Urinary bladder (tissue), 4 donors: ENCODE measurements at places on chromosomes 12 and 14. TPM values are rescaled to one million over a fixed set of nuclear protein-coding genes. Genes with fewer than 3 reads are reported as not detected.

Gene HOXC10
- total RNA-seq, result 1.6 TPM

Gene CCDC196
- not detected for total RNA-seq

GRCh38 chr12:509500-509899 lies 49.8 kb downstream of the B4GALNT3 start:
- no peak for DNase-seq

DNA sequence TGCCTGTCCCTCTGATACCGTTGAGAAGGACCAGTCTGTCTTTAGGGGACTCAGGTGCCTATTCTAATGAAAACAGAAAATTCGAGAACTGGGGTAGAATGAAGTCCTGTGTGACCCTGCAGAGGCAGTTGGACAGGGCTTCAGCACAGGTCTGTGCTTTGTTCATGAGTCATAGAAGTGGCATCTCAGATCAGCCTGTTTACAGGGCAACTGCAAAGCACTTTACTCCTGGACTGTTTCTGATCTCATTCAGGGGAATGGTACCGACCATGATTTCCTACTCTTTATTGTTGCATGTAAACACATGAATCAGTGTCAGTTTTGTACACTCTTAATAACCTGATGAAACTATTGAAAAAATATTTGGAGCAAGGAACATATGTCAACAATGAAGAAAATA lies 1517.0 kb downstream of the AACS start:
- DNase-seq, result no peak

- no peak for DNase-seq
Measured at GRCh38 chr14:100975671-100976070, 72.1 kb upstream of the RTL1 start.

DNA sequence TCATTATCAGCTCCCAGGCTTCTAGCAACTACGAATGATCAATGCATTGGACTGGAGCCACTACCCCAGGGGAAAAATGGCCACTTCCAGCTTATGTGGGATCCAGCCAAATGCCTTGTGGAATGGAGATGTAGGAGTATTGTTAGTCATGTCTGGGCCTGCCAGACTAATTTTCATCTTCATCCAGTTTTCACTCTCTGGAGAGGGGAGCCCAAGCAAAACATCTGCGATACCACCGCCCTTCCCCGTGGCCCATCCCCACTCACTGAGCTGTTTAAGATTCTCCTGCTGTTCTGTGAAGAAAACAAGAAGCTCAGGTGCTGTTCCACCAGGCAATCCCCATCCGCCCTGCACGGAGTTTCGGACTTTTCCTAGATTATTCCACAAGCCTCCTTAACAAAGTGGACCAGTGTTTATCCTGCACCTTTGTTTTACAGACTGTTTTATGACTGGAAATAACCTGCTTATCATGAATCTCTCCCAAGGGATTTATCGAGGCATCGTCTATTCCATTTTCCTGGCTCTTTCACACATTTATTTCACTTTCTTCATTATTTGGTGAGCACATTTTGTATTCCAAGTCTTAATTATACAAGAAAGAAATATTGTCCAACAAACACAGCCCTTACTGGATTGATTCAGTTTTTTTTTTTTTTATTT lies 35.5 kb upstream of the MAX start:
- DNase-seq, result no peak

DNA sequence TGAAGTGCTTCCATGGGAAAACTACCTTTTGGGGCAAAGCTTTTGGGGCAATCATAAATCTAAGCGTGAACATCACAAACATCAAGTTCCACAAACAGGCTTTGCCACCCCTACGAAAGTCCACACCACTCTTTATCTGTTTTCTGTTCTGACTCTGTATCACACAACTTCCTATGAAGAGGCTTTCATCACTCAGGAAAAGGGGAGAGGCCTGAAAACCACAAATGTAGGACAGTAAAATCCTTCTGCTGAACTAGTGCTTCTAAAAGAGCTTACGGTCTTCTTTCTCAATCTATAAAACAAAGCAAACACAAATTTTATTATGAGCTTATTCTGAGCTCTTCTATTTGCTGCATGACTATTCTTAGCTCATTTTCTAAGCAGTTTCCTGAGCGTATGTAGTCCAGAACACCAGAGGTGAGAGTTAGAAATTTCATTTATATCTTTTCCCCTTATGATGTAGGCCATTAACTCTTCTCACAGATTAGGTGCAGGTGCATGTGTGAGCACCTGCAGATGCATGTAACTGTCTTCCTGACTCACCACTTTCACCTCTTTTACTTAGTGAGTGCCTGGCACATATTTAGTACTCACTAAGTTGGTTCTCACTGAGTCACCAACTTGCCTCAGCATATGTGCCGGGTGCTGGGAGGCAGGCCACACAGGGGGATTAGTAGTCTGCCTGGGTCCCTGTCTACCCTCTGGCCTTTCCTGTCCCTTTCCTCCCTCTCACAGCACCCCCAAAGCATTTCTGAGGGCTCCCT lies 32.9 kb upstream of the SYCP3 start:
- no peak for DNase-seq

- DNase-seq, result no peak
Measured at GRCh38 chr12:27180906-27181505, 63.1 kb upstream of the STK38L start.
